ENCODE measurements at places on chromosomes 7 and 10. TPM values are rescaled to one million over a fixed set of nuclear protein-coding genes. Genes with fewer than 3 reads are reported as not detected.

The HABP2 gene
- total RNA-seq, result not detected

The NUTM2D gene
- 5.5 TPM for total RNA-seq

The C10orf95 gene
- not detected for total RNA-seq

The STRIP2 gene
- 20.0 TPM for total RNA-seq

The TMEM273 gene
- 7.9 TPM for total RNA-seq

The ACSL5 gene
- 7.0 TPM for total RNA-seq

The MRLN gene
- not detected for total RNA-seq

The FAM25C gene
- not detected for total RNA-seq

The LRGUK gene
- not detected for total RNA-seq

The METTL27 gene
- total RNA-seq, result 0.65 TPM

The CFTR gene
- 0.23 TPM for total RNA-seq

The PLEKHS1 gene
- not detected for total RNA-seq

The PTF1A gene
- not detected for total RNA-seq

The GBX1 gene
- 0.50 TPM for total RNA-seq

The BAIAP2L1 gene
- 2.7 TPM for total RNA-seq

The ADAM22 gene
- total RNA-seq, result 1.1 TPM

The SCRN1 gene
- 34.7 TPM for total RNA-seq

The UNCX gene
- not detected for total RNA-seq

The PKD2L1 gene
- not detected for total RNA-seq

The YWHAG gene
- total RNA-seq, result 143 TPM

The EPO gene
- not detected for total RNA-seq

The PRXL2A gene
- 73.5 TPM for total RNA-seq

Measured in heart left ventricle (tissue), 16 donors.